Hippocampal formation (tissue), 2 donors: ENCODE measurements at places on chromosomes 5 and 9.

DNA sequence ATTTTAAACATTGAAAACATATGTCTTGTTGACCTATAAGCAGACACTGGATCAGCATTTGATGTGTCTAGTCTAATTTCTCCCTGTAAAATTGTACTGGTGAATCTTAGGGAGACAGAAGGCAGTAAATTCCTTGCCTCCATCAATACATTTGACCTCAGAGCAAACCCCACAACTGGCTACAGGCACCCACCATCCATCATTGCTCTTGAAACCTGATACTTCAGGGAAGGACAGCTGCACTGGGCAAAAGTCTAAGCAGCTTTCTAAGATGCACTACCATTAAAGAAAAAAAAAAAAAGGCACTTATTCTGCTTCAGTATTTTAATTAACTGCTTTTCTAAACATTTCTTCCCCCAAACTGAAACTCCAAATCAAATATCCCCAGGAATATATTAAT lies 1051.3 kb upstream of the DMAC1 start:
- no peak for DNase-seq

DNA sequence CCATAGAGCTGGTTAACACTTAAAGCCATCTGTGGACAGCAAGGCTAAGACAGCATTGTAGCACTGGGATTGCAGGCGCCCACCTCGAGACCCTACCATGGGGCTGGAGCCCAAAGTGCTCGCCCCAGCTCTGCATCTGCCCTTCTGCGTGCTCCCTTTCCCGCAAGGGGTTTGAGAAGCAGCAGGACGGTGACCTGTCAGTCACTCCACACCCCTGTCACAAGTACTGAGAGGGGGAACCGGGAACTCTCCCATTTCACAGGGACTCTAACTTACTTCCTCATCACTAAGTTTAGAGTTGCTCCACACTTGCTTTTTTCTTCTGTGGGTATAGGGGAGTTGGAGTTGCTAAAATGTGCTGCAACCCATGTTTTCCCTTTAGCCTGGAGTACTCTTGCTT lies 273.2 kb downstream of the SMARCA2 start:
- DNase-seq = no peak

- peak; percentile 9 for DNase-seq
Measured at GRCh38 chr5:78972654-78973428, 12.3 kb downstream of the ARSB start.

GRCh38 chr9:5388026-5388819 lies 48.5 kb upstream of the RLN1 start:
- no peak for DNase-seq

DNA sequence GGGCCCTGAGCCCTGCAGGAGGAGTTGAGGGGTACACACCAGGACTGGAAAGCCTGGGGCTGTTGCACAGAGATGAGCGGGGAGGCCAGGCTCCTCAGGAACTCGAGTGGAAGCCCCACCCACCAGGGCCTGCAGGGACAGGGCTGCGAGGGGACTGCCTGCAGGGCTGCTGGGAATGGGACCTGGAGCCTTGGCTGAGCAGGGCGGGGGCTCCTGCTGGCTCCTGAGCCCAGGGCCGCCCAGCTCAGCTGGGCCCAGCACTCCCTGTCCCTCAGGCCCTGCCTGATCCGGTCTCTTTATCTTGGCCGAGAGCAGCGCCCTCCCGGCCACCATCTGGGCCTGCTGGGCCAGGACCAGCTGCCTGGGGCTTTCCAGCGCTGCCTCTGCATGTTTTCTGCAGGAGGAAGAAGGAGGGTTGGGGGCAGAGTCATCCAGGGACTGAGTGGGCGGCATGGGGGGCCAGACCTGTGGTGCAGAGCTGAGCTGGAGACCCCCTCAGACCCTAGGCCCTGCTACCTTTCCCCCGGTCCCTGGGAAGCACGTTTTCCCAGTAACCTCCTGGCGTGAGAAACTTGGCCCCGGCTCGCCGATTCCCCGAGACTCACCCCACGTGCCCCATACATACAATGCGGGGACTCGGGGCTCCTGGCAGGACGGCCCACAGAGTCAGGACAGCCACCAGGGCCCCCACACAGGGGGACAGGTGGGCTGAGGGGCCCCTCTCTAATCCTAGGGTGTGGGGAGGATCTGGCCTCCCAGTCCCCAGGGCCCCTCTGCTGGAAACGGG lies 9.4 kb downstream of the LCN12 start:
- peak; percentile 37 for DNase-seq

GRCh38 chr5:60700416-60700757 lies 421 bp upstream of the DEPDC1B start:
- DNase-seq = no peak

DNA sequence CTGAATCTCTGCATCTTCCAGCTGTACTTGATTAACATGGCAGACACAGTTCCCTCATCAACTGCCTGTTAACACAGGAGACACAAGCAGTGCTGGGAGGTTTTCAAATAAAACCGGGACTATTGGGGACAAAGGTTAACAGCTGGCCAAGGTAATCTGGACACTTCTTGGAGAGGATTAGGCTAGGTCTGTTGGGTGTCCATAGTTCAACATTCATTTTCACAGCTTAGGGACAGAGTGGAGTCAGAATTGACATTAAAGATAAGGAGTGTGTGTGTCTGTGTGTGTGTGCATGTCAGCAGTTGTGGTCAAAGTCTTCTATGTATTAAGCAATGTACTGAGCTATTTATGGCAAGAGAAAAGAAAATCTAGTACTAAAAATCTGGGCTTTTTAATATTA lies 216.2 kb downstream of the MED10 start:
- no peak for DNase-seq

- no peak for DNase-seq
Measured at GRCh38 chr5:98769959-98770208, 3.6 kb upstream of the RGMB start.

GRCh38 chr5:95746722-95747679 lies 15.9 kb downstream of the RHOBTB3 start:
- DNase-seq = no peak

DNA sequence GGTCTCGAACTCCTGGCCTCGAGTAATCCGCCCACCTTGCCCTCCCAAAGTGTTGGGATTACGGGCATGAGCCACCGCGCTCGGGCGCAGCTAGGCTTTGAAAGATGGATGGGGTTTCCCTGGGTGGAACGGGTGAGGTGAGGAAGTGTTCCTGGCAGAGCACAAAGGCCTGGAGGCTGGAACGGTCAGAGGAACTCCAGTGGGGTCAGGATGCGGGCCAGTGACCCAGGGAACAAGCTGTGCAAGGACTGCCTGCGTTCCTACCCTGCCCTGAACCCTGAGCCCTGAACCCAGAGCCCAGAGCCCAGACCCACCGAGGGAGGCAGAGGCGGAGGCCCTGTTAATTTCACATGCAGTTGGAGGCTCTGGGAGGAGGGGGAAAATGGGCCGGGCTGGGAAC lies 23.4 kb downstream of the NCS1 start:
- DNase-seq = no peak

GRCh38 chr5:95835682-95836385 lies 13.3 kb upstream of the GLRX start:
- DNase-seq = no peak

DNA sequence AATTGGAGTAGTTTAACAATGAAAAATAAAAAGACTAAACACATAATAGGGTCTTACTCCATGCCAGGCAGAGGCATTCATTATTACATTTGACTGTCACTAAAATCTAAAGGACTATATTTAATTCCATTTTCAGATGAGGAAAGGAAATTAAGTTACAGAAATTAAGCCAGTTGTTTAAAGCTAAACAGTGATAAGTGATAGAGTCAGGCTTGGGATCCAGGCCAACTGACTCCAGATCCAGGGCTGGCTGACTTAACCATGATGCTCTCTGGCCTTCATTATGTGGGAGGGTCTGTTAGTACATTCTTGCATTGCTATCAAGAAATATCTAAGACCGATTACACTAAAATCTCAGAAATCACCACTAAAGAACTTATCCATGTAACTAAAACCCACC lies 107.2 kb downstream of the ARHGEF28 start:
- DNase-seq = no peak

GRCh38 chr9:109599711-109600110 lies 101.6 kb upstream of the PTPN3 start:
- DNase-seq = no peak

DNA sequence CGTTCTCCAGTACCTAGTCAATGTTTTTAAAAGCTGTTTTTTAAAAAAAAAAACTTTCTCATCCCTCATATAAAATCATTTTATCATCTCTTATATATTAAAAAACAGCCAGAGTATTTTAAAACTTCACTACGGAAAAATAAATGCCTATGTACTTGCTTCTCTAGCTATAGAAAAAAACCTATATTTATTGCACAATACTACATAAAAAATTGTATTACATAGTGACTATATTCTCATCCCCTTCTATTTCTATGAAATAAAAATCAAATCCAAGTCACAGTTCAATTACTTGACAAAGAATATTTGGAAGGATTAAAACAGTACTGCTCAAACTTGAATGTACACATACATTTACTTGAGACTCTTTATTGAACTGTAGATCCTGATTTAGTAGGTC lies 56.7 kb downstream of the RICTOR start:
- DNase-seq = no peak

DNA sequence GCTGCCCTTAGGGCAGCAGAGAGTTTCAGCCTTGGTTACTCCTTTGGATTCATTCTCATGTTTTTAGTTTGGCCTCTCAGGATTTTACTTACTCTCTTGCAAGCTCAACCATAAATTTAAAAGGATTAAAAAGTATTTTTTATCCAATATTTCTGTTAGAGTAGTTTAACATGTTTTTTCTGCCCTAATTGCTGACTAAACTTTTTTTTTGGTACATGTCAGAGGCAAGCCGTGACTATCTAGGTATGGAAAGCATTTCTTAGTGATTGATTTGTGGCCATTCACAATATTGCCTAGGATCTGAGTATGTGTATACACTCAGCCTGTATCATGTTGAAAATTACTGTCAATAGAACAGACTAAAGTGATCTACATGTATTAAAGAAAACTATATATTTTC lies 92.1 kb downstream of the MELK start:
- no peak for DNase-seq

GRCh38 chr9:83714329-83714728 lies 6.6 kb upstream of the UBQLN1 start:
- DNase-seq = no peak

- no peak for DNase-seq
Measured at GRCh38 chr5:155471027-155471426, 457.5 kb downstream of the KIF4B start.

DNA sequence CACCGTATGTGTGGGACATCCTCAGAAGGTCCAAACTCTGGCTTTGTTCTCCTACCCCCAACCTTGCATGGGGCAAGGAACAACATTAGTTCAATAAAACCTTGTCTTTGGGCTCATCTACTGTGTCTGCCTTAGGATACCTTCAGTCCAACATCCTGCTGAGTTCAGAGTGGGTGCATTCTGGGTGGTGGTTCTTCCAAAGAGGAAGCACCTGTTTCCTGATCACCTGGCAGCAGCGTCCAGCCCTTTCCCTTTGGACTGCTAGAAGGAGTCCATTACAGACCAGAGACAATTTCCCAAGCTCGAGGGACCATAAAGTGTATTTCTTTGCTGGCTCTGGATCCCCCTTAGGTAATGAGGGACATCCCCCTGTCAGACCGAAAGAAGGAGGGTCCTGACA lies 154.1 kb downstream of the SEMA6A start:
- no peak for DNase-seq

DNA sequence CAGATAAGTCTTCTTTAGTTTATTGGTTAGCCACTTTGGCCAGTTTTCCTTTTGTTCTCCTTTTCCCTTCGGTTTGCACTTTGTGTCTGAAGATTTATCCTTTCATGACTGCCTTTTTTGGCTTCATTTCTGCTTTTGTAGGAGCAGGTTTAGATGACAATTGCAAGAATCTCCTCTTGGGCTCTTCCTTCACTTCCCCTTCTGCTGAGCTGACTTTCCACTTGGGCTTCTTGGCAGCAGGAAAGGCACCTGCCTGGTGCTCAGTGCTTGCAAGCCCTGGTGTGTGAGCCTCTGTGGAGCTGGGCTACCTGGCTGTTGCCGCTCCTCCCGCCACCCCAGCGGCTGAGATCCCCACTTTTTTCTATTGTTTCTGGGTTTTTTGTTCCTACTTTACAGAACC lies 7.3 kb downstream of the CCDC112 start:
- no peak for DNase-seq

DNA sequence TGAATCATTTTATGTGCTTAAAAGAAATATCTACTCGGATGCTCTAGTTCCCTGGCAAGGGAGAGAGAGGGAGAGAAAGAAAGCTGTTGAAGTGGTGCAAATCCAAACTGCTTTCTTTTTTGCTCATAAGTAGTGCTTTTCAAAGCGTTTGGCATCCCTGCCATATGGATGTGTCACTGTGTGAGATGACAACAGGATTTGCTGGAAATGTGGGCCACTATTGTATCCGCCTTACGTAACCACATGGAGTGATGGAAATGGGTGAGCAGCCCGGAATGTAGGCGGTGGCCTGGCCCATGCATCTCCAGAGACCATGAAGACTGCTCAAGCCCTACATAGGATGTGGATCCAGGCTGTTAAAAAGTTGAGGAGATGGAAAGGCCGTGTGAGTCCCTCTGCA lies 30.8 kb downstream of the TJP2 start:
- peak; percentile 83 for DNase-seq

DNA sequence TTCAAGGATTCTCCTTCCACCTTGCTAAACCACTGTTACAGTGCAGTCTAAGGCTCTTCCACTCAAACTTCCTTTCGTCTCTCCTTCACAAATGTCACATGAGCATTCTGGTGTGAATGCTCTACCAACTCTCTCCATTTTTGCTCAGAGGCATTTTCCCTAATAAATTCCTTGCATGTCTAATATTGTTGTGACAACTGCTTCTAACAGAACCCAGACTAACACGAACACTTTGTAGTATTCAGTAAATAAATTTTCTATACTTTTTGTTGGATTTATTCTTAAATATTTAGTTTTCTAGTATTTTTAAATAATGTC lies 24.0 kb downstream of the RAPGEF6 start:
- DNase-seq = no peak

DNA sequence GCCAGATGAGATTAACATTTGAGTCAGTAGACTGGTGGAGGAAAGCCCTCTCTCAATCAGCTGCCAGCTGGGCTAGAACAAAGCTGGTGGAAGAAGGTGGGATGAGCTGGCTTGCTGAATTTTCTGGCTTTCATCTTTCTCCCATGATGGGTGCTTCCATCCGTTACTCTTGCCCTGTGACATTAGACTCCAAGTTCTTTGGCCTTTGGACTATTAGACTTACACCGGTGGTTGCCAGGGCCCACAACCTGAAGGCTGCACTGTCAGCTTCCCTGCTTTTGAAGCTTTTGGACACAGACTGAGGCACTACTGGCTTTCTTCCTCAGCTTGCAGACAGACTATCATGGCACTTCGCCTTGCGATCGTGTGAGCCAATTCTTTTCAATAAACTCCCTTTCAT lies 642.7 kb downstream of the TAF11L14 start:
- DNase-seq = no peak

GRCh38 chr9:27533311-27533710 lies 3.7 kb upstream of the MOB3B start:
- DNase-seq = no peak
